ENCODE measurements at places on chromosomes 7 and 10.

GRCh38 chr7:2707481-2707880 is 19.5 kb downstream of the AMZ1 start:
- no peak for DNase-seq

- no peak for DNase-seq
These were observed 349.7 kb downstream of the MDFIC start for GRCh38 chr7:115271332-115272235.

DNA sequence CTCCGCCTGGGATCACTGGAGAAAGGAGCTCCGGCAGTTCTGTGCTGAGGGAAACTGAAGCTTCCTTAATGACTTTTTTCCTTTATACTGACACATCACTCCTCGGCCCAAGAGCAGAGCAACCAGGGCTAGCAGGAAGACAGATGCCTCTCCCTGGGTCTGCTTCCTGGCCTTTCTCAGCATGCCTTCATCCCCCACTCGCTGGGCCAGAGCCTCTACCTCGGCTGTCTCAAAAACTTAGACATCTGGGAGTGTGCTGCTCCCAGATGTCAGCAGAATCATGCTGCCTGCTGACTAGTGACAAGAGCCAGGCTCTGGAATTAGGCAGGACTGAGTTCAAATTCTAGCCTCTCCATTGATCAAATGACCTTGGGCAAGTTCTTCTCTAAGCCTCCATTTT is 24.4 kb upstream of the LRRC4 start:
- DNase-seq = no peak

DNA sequence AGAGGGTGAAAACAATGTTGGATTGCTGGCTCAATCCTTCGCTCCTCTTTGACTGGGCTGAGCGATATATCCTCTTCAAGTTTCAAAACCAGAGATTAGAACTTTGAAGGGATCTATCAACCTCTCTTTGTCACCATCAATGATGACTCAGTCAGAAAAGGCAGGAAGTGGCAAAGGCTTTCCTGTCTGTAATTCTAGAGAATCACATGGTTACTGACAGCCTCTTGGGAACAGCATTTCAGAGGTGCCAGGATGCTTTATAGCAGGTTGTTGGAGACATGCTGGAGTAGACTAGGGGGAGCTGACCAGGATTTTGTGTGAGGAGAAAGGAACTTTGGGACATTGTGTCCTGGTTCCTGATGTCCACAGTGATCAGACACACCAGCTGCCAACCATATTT is 81.3 kb downstream of the PRKCQ start:
- no peak for DNase-seq

GRCh38 chr7:50474382-50475160 is 24.4 kb upstream of the FIGNL1 start:
- DNase-seq = no peak

DNA sequence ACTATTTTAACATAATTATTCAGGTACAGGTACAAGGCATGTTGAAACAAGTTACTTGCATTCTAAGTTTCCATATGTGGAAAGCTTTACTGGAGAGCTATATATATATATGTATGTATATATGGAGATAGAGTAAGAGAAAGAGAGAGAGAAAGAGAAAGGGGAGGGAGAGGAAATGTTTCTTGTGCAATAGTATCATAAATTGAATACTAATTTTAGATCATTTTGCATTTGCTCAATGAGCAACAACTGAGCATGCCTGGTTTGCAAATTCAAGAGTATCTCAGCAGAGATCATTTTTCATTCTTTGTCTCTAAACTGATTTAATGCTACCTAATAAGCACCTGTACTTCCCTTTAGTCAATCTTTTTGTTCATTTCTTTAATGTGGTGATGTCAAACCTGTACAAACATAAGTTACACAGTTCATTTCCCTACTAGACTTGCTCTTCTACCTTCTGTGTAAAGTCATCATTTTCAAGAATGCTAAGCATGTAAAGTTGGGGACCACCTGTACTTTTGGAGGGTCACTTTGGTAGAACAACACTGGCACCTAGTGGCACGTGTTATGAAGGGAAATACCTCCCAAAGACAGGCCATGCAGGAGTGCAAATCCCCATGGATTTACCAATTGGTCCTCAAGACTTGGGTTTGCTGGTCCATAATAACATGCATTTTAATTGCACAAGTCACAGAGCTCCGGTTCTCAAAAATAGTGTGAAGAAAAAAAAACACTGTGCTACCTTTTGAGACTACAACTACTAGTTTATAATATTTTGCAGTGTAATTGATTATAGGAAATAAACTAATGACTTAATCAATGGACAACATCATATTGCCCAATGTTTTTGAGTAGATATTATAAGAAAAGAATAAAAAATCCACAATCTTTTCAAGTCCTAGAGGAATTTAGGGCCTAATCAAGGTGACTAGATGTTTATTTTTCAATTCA is 431.2 kb upstream of the IGFBP3 start:
- peak; percentile 43 for DNase-seq

DNA sequence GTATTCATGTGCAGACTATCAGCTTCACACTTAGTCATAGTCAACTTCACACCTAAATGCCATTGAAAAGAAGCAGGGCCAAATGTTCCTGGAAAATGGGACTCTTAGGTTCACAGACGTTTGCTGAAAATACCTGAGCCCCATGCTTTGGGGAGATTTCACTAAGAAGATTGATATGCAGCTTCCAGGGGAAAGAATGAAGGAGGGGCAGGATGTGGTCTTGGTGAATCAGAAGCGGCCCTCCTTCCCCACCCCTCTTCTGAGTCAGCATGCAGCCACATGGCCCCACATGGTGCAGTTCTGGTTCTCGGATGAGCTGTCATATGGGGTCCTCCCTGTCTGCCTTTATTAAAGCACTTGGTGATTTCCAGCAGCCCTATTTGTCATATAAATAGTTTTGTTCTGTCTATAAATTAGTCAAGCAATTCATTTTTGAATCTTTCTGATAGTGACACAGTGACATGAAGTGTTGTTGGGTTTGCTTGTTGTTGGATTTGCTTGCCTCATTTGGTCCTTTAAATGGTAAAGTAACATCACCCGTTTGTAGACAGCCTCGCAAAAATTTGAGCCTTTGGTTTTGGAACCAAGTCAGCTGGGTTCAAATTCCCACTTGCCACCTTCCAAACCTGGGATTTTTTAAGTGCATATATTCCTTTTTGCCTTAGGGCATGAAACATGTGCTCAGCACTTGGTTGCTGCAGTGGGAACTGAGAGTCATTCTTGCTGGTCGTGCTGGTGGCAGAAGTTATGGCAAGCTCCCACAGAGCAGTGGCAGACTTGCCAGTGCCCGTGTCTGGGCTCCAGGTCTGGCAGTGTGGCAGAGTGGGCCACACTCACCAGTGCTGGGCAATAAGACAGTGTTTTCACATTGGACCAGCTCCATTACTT is 68.1 kb upstream of the CDK6 start:
- DNase-seq = no peak

GRCh38 chr10:78600121-78600665 is 468.6 kb upstream of the ZMIZ1 start:
- DNase-seq = no peak

GRCh38 chr10:1050145-1050544 is 1.2 kb upstream of the IDI1 start:
- no peak for DNase-seq

DNA sequence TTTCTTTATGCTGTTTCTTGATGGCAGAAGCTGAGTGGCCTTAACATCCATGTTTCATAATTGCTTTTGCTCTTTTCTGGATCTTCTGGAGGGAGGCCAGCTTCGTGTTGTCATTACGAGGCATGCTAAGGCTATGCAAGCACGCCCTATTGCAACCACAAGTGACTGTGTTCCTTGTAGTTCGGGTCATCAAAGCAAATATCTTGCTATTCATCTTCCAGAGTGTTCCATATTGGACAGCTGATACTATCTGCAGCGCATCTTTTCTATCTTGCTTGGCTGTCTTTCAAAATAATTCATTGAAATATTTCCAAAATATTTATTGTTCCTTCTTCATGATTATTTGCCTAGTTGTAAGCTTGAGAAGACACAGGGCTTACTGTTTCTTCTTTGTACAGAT is 5.0 kb downstream of the EPHB6 start:
- no peak for DNase-seq

GRCh38 chr7:38798552-38799267 is 110.3 kb downstream of the VPS41 start:
- DNase-seq = no peak

DNA sequence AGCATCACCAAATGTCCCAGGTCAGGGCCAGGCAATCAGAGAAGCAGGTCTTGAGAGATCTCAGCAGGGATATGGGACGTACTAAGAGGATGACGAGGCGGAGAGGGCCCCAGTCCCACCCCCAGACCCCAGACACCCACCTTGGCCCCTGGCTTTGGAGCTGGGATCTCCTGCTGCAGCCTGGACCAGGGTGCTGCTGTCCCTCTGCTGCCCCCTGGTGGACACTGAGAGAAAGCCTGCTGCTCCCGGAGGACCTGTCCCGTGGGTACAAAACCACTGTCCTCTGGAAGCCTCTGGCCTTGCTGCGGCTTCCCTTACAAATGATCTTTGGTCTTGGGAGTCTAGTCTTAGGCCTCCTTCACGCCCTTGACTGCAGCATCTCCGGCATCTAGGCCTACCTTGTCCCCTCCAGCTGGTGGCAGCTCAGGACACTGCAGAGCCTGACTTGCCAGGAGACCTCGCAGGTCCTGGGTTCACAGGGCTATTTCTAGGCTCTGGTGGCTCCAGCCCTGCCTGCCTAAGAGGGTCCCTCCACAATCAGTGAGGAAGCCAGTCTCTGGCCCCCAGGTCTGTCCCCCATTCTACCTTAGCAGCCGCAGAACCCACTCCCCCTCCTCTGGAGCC is 97.1 kb downstream of the RGS10 start:
- peak; percentile 32 for DNase-seq

GRCh38 chr7:105622106-105622731 is 40.9 kb upstream of the EFCAB10 start:
- no peak for DNase-seq

DNA sequence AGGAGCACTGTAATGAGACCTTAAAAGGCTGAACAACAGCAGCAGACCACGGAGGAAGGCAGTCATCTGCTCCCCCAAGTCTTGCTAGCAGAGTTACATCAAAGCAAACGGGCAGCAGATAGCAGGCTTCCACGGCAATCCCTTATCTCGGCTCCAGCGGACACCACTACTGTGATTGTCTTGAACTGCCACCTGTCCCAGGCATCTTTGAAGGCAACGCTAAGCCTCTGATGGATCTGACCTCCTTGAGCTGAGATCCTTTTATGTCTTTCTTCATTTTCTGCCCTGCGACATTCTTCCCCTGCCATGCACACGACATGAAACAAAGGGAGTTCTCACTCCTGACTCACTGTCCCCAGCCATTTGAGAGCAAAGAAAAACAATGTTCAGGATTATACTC is 111.7 kb downstream of the GLI3 start:
- no peak for DNase-seq

DNA sequence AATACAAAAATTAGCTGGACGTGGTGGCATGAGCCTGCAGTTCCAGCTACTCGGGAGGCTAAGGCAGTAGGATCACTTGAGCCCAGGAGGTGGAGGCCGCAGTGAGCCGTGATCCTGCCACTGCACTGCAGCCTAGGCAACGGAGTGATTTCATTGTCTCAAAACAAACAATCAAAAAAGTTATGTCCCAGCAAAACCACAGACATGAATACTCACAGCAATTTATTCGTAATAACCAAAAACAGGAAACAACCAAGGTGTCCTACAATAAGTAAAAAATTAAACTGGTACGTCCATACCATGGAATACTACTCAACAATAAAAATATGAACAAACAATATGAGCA is 11.6 kb upstream of the CYTH3 start:
- DNase-seq = no peak

- DNase-seq = no peak
These were observed 523 bp upstream of the CDK1 start for GRCh38 chr10:60777696-60778213.

- no peak for DNase-seq
These were observed 7.8 kb downstream of the ABLIM1 start for GRCh38 chr10:114650266-114650665.

DNA sequence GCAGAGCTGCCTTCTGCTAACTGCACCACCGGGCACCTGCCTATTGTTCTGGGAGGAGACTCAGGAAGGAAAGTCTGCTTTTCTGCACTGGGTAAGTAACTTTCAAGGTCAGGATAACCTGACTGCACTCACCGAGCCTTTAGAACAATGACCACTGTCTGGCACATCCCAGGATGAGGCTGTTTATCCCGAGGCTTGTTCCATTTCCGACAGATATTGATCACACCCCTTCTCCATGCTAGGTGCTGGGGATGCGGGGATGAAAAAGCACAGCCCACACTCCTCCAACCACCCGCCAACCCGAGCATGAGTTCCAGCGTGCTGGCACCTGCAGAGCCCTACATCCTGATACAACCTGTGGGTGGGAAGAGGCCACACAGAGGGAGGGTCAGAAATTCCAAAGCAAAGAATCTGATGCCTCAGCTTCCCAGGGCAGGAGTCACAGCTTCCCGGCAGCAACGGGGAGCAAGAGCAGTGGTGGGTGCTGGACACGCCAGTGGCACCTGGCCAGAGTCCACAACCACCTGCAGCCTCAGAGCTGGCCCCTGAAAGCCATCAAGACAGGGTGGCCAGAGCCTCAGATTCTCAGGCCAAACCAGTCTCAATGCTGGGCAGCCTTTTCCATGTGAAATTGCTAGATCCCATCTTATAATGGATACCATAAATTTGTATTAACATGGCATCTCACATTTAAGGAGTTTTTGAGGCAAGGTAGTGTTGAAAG is 34.9 kb upstream of the CNPY1 start:
- no peak for DNase-seq

- no peak for DNase-seq
These were observed 135.9 kb downstream of the ZNF92 start for GRCh38 chr7:65509368-65510186.

DNA sequence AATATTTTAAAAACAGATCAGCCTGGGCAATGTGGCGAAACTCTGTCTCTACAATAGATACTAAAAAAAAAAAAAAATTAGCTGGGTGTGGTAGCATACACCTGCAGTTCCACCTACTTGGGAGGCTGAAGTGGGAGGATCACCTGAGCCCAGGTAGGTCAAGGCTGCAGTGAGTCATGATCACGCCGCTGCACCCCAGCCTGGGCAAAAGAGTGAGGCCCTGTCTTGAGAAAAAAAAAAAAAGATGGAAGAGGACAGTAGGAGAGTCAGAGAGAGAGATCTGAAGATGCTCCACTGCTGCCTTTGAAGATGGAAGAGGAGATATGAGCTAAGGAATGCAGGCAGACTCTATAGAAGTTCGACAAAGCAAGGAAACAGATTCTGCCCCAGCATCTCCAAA is 181.9 kb downstream of the CALN1 start:
- DNase-seq = no peak
